H7 (cell line): ENCODE measurements at places on chromosomes 4 and X. TPM values are rescaled to one million over a fixed set of nuclear protein-coding genes. Genes with fewer than 3 reads are reported as not detected.

DNA sequence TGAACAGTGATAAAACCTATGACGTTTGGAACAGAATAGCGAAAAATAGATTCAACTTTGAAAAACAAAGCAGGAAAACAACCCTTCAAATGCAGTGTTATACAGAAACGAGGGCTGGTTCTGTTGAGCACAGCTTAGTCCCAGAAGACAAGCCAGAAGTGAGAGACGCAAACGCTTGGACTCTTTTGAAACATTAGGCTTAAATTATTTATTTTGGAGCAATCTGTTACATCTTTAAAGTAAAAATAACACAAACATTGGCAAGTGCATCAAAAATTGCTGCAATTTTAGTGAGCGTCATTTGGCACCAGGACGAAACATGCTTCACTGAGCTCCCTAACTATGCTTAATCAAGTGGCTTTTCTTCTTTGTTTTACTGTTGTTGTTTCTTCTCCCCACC lies 63.5 kb downstream of the ENPP6 start:
- no peak for DNase-seq

DNA sequence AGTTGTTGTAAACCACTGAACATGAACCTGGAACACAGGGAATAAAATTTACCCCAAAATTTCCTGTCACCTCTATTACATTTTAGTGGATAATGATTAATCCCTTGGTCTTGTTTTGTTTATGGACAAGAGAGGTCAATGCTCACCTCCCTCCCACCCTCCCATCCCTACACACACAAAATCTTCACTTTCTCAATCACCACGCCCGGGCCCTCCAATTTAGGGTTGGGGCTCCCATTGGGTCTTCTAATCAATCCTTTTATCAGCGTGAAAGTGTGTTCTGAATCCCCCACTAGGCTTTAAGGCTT lies 23.1 kb downstream of the ABCG2 start:
- no peak for DNase-seq

- no peak for DNase-seq
Observed at GRCh38 chr4:55381502-55381901, 14.3 kb upstream of the TMEM165 start.

GRCh38 chr4:141659539-141659938 lies 23.2 kb downstream of the IL15 start:
- DNase-seq: no peak

DNA sequence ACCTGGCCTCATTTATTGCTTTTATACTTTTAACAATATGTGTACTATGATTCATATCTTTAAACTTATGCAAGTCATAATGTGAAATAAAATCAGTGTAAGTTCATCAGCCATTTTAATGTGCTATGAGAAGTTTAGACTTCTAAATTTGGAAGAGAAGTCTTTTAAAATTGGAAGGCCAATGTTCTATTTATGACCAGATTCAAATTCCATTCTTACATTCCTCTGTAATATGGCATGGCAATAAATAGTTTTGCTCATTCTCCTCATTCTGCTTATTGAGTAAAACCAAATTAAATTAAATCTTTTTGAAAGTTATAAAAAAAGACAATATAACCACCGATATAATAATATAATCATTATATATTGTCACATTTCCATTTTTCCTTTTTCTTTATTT lies 126.2 kb downstream of the SORBS2 start:
- no peak for DNase-seq

GRCh38 chr4:82810176-82810575 lies 11.6 kb upstream of the SCD5 start:
- no peak for DNase-seq

GRCh38 chrX:39470588-39471407 lies 627.0 kb downstream of the BCOR start:
- DNase-seq: no peak

Gene ERAS
- total RNA-seq: 0.21 TPM in 1 of 2 replicates, not detected in the other

Gene FGF13
- 81.2 and 96.9 TPM in 2 replicates for total RNA-seq

Gene C4orf46
- 32.9 and 35.8 TPM in 2 replicates for total RNA-seq

Gene SEC24B
- total RNA-seq: 21.4 and 21.7 TPM in 2 replicates
